ENCODE measurements at places on chromosomes 4 and X. TPM values are rescaled to one million over a fixed set of nuclear protein-coding genes. Genes with fewer than 3 reads are reported as not detected.

ACE2 gene
- total RNA-seq: 1.5 TPM

NPY2R gene
- 0.46 TPM for total RNA-seq

GYPE gene
- not detected for total RNA-seq

NSG1 gene
- 158 TPM for total RNA-seq

AKAP14 gene
- total RNA-seq: not detected

SLC34A2 gene
- total RNA-seq: 1.3 TPM

JADE1 gene
- 36.7 TPM for total RNA-seq

GYG2 gene
- total RNA-seq: 7.1 TPM

OTC gene
- total RNA-seq: not detected

GSX2 gene
- total RNA-seq: 0.81 TPM

CACNA1F gene
- total RNA-seq: 0.06 TPM

NAP1L3 gene
- total RNA-seq: 0.11 TPM

TEX13D gene
- total RNA-seq: not detected

PRDM8 gene
- 4.6 TPM for total RNA-seq

PPBP gene
- not detected for total RNA-seq

IL15 gene
- 1.5 TPM for total RNA-seq

DRP2 gene
- total RNA-seq: 0.08 TPM

HMX1 gene
- total RNA-seq: 0.84 TPM

TMEM31 gene
- total RNA-seq: not detected

IGBP1 gene
- total RNA-seq: 74.1 TPM

H2BW2 gene
- not detected for total RNA-seq

GPR82 gene
- total RNA-seq: not detected

ESX1 gene
- total RNA-seq: not detected

MYOZ2 gene
- total RNA-seq: not detected

FAT1 gene
- 53.0 TPM for total RNA-seq

NEUROG2 gene
- total RNA-seq: not detected

GIMD1 gene
- total RNA-seq: not detected

ADH1A gene
- not detected for total RNA-seq

PHEX gene
- total RNA-seq: 0.08 TPM

ADH1C gene
- total RNA-seq: 0.68 TPM

MAN2B2 gene
- 14.1 TPM for total RNA-seq

FHIP1A gene
- total RNA-seq: 142 TPM

RNF150 gene
- total RNA-seq: 0.72 TPM

PRPS1 gene
- total RNA-seq: 8.1 TPM

KCNIP4 gene
- total RNA-seq: not detected

ETDB gene
- not detected for total RNA-seq

TKTL2 gene
- total RNA-seq: not detected

ASB12 gene
- not detected for total RNA-seq

IL2 gene
- total RNA-seq: not detected

QDPR gene
- 7.1 TPM for total RNA-seq

HTRA3 gene
- total RNA-seq: 4.0 TPM

CXorf49 gene
- not detected for total RNA-seq

VSIG4 gene
- total RNA-seq: 40.8 TPM

UGT8 gene
- 1.7 TPM for total RNA-seq

GRPR gene
- not detected for total RNA-seq

TRPC3 gene
- 0.38 TPM for total RNA-seq

PRKG2 gene
- total RNA-seq: 0.34 TPM

NDP gene
- not detected for total RNA-seq

NLRP2B gene
- not detected for total RNA-seq

EGF gene
- 2.9 TPM for total RNA-seq

PPARGC1A gene
- total RNA-seq: 40.0 TPM

Measured in lower leg skin (tissue), 4 donors.